GM13977 (cell line): ENCODE measurements at places on chromosomes 7 and 10.

DNA sequence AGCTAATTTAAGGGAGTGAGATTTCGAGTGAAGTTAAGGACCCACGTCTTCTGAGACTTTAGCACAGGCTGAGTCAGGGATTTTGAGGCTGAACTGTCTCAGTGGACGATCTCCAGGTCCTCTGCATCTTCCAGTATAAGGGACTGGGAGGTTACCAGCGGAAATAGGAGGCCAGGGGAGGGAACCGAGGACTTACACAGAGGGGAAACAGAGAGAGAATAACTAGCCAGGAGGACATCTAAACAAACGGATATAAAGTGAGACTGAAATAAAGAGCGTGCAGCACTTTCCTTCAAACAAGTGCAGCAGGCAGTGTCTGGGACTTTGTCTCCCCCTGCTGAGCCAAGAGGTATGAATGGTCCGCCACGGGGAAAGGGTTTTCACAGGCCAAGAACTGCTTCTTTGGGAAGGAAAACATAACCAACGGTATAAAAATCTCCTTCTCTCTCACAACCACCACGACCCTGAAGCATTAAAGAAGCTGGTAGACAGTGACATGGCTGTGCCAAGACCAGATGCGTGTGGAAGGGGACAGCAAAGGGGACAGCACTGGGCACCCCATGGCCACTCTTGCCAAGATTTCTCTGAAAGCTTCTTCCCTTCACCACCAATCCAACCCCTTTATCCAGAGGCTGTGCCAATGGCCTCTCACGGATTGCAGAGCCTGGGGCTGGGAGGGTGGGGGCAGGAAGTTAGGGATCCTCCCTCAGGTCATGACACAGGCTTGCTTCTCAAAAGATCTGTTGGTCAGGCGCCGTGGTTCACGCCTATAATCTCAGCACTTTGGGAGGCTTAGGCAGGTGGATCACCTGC, 72.0 kb downstream of the SLC37A3 start:
- peak; percentile 71 for DNase-seq

DNA sequence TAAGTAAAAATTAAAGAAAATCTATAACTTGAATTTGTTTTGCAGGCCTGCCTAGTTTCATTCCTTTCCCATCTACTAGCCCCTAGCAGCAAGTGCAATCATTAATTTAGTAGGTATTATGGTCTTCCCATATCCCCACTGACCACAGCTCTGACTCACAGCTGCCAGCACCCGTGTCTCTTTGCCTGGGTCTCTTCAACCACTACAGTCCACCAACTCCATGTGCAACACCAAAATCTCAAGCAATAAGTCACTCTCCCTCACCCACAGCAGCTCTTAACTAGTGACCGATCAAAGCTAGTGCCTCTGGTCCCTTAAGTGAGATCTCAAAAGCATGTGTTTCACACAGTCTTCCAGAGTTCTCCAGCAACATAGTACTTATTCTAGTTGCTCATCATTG, 26.0 kb upstream of the THSD7A start:
- DNase-seq = no peak

DNA sequence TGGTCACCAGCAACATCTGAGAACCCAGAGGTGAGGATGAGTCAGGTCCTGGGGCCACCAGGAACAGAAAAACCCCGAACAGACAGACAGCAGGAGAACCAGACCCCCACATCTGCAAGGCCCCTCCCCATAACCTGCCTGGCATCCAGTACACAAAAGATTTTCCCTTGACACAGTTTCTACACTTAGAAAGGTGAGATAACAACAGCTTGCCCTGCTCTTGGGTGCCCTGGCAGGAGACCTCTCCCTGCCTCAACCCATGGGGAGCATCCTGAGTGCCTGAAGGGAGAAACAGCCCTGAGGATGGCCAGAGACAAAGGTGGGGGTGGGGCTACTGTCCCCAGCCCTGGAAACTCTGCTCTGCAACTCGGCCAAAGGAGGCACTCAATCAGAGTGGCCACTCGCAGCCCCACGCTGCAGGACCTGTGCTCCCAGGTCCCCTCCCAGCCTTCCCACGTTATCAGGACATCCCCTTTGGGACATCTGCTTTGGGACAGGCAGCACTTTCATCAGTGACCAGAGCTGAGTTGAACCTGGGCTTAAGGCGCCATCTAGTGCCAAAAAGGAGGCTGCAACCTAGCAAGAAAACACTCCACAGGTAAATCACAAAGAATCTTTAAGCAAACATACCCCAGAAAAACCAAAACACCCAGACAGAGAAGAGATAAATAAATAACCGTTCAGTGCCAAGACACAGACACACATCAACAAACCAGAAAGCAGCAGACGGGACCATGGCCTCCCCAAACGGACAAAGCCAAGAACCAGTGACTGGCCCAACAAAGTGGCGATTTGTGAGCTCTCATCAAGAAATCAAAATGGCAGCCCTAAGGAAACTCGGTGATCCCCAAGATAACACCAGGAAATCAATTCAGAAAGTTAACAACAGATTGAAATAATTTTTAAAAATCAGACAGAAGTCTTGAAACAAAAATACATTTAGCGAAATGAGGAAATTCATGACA, 233.7 kb downstream of the PTPRN2 start:
- DNase-seq = no peak

GRCh38 chr7:66696774-66697191, 43.8 kb upstream of the RABGEF1 start:
- DNase-seq = no peak

- no peak for DNase-seq
Observed at GRCh38 chr10:71600849-71601248, 118.7 kb downstream of the C10orf105 start.

- no peak for DNase-seq
Observed at GRCh38 chr10:21424459-21424861, 101.0 kb downstream of the SKIDA1 start.

DNA sequence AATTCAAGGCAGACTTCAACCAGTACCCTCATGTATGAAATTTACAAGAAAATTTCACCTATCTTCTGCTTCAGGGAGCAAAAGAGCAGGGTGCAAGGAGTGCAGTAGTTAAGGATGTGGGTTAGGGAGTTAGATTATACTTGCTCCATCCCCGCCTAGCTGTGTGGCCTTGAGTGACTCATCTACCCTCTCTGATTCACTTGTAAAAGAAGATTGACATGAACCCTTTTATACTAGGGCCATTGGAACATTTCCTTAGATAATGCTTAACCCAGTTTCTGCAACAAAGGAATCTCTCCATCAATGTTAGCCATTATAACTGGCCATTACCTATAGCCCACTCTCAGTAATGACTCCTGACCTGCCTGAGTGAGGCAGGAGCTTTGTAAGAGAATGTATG, 10.2 kb upstream of the HSPA12A start:
- no peak for DNase-seq

DNA sequence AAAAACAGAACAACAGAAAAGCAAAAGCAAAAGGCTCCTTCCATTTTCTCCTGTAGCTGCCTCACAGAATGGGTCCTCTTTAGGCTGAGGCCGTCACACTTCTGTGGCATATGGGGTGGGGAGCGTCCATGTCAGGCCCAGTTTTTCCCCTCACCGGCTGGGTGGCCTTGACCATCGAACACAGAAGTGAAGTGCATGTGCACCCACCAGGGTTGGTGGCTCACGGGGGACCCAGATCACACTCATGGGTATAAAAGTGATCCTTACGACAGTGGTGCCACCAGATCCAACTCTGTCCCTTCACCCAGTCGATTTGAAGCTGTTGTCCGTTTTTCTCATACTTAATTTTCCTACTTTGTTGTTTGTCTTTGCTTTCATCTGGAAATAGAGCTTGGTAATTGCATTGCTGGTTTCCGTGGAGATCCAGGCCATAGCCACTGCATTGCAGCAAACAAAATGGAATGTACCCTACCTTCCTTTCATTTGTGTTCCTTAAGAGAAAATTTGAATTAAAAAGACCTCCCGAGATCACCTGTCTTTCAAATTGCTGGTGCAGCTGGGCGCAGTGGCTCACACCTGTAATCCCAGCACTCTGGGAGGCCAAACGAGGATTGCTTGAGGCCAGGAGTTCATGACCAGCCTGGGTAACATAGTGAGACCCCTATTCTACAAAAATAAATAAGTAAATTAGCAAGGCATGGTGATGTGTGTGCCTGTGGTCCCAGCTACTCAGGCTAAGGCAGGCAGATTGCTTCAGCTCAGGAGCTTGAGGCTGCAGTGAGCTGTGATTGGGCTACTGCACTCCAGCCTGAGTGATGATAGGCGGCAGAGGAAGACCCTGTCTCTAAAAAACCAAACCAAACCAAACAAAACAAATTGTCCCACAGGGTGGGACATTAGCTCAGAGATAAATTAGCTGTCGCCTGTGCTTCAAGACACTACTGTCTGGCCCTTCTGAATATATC, 10.7 kb upstream of the GJD4 start:
- DNase-seq = no peak
